ENCODE measurements at places on chromosomes 5 and 9.
A peak's percentile ranks its signal among the peaks of the same experiment; 100 is the strongest.

- DNase-seq, result no peak
Measured at GRCh38 chr9:81535542-81536241, 153.7 kb downstream of the TLE1 start.

- DNase-seq, result no peak
Measured at GRCh38 chr5:17995997-17996396, 361.7 kb downstream of the TAF11L14 start.

- DNase-seq, result no peak
Measured at GRCh38 chr9:80906728-80907127, 782.6 kb downstream of the TLE1 start.

DNA sequence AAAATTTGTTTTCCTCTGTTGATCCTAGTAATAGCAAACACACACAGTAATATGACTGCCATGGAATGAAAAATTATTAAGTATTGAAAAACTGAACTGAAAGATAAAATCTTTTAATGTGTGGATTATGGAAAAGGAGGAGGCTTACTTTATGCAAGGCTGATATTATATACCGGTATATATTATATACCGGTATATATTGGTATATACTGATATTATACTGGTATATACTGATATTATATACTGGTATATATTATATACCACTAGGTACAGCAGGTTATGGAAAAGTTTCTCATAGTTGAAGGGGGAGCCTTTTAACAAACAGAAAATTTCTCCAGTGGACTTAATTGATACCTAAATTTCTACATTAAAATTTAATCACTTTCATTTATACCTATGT lies 181.4 kb downstream of the SH3GL2 start:
- DNase-seq, result no peak

GRCh38 chr5:69209602-69210001 lies 20.2 kb downstream of the CENPH start:
- no peak for DNase-seq

DNA sequence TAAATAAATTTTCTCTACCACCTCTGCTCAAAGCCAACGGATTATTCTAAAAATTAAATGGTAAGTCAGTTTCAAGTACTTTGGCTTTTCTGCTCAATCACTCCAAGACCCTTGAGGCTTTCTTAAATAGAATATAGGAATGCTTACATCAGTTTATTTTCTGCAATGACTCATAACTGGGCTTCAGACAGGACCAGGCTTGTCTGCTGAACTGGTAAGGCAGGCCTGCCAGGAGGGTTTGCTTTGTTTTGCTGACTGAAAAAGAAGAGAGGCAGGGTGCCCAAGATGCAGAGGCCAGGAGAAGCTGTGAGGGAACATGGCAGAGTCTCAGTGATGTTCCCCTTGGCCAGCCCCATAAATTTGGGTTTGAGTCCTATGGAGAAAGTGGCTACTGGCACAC lies 60.3 kb upstream of the EPB41L4A start:
- no peak for DNase-seq

DNA sequence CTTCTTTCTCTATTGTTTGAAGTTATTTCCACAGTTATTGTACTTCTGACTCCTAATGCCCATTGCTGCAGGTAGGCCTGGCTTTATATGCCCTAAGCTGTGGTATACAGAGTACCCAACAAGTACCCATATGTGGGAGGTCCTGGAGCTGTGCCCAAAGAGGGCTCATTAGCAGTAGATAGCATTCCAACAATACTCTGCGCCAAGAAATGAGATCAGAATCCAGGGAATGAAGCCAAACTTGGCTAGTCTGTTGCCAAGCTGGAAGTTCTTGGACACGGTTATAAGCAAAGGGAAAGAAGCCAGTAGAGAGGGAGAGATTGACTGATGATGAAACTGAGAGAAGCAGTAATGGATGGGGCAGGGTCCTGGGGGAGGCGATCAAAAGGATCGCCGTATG lies 29.7 kb upstream of the FAM169A start:
- DNase-seq, result no peak

DNA sequence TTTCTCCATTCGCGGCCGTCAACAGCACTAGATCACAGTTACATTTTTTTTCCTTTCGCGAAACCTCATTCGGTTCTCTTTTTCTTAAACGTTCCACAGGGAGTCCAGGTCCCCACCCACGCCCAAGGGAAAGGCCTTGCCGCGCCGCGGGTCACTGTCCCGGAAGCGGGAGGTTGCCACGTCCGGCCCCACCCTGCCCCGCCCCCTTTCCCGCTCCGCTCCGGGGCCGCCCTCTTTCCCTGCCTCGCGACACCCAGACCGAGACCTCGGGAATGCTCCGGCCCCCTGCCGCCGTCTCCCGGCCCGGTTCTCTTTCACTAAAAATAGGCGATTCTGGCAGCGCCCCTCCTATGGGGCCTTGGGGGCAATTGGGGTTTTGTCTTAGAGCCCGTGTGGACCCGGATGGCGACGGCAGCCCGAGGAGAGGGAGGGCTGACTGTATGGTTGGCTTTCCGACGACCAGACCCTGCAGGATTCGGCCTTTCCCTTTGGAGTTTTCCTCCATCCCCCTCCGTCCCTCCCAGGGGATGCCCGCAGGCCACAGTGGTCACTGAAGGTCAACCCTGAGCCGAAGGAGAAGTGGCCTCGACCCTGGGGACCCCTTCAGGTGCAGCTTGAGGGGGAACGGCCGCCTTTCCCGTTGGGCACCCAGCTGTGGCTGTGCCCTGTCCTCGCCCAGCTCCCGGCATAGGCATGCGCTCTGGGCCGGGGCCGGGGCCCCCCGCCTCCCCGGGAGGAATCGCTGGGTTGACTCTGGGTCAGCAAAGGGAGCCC lies 2.8 kb upstream of the RACK1 start:
- no peak for DNase-seq

DNA sequence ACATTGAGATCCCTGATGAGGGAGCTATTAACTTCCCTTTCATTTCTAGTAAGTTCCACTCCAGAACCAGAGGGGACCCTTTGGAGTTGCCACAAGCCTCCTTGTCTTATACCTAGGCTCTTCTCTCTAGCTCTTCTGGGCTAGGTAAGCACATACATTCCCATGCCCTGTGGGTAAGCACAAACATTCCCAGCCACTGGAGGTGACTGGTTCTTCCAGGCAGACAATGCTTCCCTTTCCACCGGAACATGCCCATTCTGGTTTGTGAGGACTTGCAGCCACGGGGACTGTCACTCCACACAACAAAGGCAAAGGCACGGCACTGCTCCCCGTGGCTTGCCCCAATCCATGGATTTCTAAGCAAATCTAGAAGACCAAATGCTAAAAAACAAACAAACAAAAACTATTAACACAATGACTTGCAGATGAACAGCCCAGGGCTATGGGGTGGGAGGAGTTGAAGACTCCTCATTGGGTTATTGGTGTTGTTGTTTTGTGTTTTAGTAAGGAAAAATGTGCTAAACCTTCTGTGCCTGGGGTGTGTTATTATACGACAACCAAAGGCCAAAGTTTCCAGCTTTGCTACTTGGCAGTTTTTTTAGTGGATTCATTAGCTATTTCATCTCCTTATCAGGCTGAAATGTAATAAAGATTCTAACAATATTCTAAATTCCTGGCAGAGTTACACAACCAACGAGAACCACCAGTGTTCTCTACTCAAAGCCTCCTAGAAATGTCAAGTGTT lies 276.2 kb downstream of the SYK start:
- DNase-seq, result no peak

- peak; percentile 40 for DNase-seq
Measured at GRCh38 chr9:100216178-100216787, 117.2 kb downstream of the INVS start.

- no peak for DNase-seq
Measured at GRCh38 chr5:90133941-90134340, 275.6 kb downstream of the CETN3 start.

- DNase-seq, result no peak
Measured at GRCh38 chr5:33611877-33612276, 171.1 kb downstream of the TARS1 start.

- no peak for DNase-seq
Measured at GRCh38 chr5:68155940-68156339, 59.6 kb upstream of the PIK3R1 start.

DNA sequence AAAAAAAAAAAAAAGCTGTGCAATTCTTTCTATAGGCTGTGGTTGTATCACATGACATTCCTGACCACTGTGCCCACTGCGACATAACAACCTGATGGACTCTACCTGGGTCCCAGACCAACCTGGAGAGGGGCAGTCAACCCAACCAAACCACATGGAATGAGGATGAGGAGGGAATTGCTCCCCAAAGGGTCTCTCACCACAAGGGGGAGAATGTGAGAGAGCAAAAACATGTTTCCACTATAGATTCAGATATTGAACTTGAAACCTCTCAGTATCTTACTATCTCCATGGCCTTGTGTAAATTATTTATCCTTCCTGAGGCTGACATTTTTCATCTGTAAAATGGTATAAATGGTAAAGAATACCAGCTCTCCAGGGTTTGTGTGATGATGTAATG lies 66.9 kb upstream of the SV2C start:
- no peak for DNase-seq

- DNase-seq, result no peak
Measured at GRCh38 chr9:108386032-108386431, 469.8 kb downstream of the ACTL7B start.

All from hypothalamus (tissue), 51 donors.